Activated T-helper 1 cell treated with Interleukin-2 at 50 U/mL for 16 hours (primary cell): ENCODE measurements at places on chromosomes 4 and X.

DNA sequence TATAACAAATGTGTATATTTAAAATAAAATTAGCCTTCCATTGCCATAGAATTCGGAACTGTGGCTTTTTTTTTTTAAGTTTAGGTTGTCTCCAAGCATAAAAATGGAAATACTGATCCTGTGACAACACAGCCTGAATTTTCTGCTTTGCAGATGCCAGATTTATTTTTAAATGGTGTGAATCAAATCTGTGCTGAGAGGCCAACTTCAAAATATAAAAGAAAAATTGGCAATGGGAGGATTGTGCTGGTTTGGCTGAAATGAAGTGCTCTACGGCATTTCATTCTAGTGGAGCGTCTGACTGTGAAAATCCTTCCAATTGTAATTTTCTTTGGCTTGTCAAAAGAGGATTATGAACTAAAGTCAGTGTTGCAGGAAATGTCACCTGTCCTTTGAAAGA lies 580.3 kb upstream of the ZFP42 start:
- DNase-seq, result no peak

DNA sequence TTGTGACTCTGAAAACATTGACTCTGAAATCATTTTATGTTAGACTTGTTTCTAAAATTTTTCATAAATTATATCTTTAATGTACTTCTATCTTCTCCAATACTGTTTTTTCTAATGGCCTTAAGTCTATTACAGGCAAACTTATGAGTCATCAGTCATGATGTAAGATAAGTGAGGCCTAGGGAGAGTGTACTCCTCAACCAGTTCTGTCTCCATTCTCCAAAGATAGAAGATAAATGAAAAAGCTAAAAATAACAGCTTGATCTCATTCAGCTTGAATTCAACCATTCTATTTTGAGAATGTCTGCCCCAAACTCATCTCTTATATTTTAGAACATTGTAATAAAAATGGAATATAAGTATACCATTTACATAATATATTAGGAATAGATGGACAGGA lies 34.5 kb downstream of the STBD1 start:
- no peak for DNase-seq

GRCh38 chr4:81666491-81666890 lies 194.8 kb upstream of the RASGEF1B start:
- no peak for DNase-seq

DNA sequence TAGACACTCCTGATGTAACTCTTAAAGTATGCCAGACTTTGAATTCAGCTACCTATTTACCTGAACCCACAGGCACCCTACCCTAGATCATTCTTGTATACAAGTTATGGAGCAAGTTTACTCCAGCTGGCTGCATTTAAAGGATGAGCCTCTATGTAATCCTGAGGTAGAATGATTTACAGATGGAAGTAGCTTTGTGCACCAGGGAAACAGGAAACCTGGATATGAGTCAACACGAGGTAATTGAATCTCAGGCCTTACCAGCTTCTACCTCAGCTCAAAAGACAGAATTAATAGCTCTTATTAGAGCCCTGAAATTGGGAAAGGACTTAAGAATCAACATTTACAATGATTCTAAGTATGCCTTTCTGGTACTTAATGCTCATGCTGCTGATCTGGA lies 119.8 kb downstream of the AGTR2 start:
- no peak for DNase-seq

DNA sequence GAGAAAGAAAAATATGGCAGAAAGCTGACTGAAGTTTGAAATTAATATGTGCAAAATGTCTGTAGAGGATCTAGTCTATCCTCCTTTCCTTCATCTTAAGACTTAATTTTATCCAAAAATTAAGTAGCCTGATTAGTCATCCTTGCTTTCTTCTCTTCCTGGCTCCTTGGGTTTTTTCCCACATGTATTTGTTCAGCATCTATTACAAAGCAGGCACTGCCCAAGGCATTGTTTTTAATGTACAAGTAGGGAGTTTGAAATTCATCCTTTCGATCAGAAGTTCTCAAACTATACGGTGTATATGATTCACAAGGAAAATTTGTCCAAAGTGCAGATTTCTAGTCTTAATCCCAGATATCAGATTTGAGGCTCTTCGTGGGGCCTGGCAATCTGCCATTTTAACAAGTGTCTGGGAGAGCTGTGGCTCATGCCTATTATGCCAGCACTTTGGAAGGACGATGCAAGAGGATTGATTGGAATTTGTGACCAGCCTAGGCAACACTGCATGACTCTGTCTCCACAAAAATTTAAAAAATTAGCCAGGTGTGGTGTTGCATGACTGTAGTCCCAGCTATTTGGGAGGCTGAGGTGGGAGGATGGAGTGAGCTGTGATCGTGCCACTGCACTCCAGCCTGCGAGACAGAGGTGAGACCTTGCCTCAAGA lies 19.4 kb upstream of the YTHDC1 start:
- no peak for DNase-seq

- no peak for DNase-seq
These were observed 2.2 kb upstream of the DCUN1D4 start for GRCh38 chr4:51840781-51841180.
